ENCODE measurements at places on chromosomes 11 and 22. TPM values are rescaled to one million over a fixed set of nuclear protein-coding genes. Genes with fewer than 3 reads are reported as not detected.

The CALCA gene
- total RNA-seq: not detected

The NLRP10 gene
- not detected for total RNA-seq

The PRRG4 gene
- 1.8 TPM for total RNA-seq

The OR2AT4 gene
- not detected for total RNA-seq

The LIF gene
- total RNA-seq: 21.0 TPM

The PTPRJ gene
- total RNA-seq: 52.7 TPM

The CRYBB2 gene
- not detected for total RNA-seq

The CD3D gene
- not detected for total RNA-seq

The GTSE1 gene
- total RNA-seq: 28.0 TPM

The CLTCL1 gene
- 4.5 TPM for total RNA-seq

The APOA4 gene
- total RNA-seq: not detected

The CADM1 gene
- total RNA-seq: 24.8 TPM

The CASP1 gene
- total RNA-seq: 0.17 TPM

The TTC36 gene
- not detected for total RNA-seq

The BIRC3 gene
- total RNA-seq: 51.8 TPM

The CD3E gene
- total RNA-seq: not detected

The DCHS1 gene
- 0.07 TPM for total RNA-seq

The PDHX gene
- total RNA-seq: 27.4 TPM

The JAML gene
- total RNA-seq: not detected

The NXPE4 gene
- not detected for total RNA-seq

The SPON1 gene
- total RNA-seq: not detected

The OR4A16 gene
- total RNA-seq: not detected

The CLDN5 gene
- not detected for total RNA-seq

The EXPH5 gene
- total RNA-seq: 0.05 TPM

The SPTBN2 gene
- total RNA-seq: 8.6 TPM

The PRPF19 gene
- 188 TPM for total RNA-seq

The TRIM3 gene
- total RNA-seq: 19.7 TPM

The SLC22A6 gene
- not detected for total RNA-seq

The PANX3 gene
- total RNA-seq: not detected

The LSP1 gene
- 1.7 TPM for total RNA-seq

The ACCS gene
- 15.0 TPM for total RNA-seq

The MRGPRX3 gene
- total RNA-seq: not detected

The IRAG1 gene
- 0.03 TPM for total RNA-seq

The PGM2L1 gene
- 17.2 TPM for total RNA-seq

The SLC22A25 gene
- not detected for total RNA-seq

The DEFB131B gene
- total RNA-seq: not detected

The C1QTNF5 gene
- not detected for total RNA-seq

The FBLN1 gene
- 59.9 TPM for total RNA-seq

The PTGDR2 gene
- not detected for total RNA-seq

The OR51L1 gene
- not detected for total RNA-seq

The MOV10L1 gene
- total RNA-seq: not detected

The ADM2 gene
- total RNA-seq: 0.57 TPM

The NCF4 gene
- total RNA-seq: 0.08 TPM

The SCN3B gene
- total RNA-seq: 0.14 TPM

The OR52H1 gene
- total RNA-seq: not detected

The CBLIF gene
- not detected for total RNA-seq

The C11orf97 gene
- total RNA-seq: not detected

The MOGAT2 gene
- not detected for total RNA-seq

The ANKK1 gene
- total RNA-seq: 0.10 TPM

The MYRF gene
- 19.2 TPM for total RNA-seq

The HOATZ gene
- total RNA-seq: not detected

The MYO7A gene
- total RNA-seq: 1.4 TPM

Data from A549 treated with AZD2906 at 1 μM for 4 hours (cell line).